NCI-H1417 (cell line): ENCODE measurements at places on chromosomes 1 and 21.
A peak's percentile ranks its signal among the peaks of the same experiment; 100 is the strongest.

- no peak for DNase-seq
These were observed 50.6 kb downstream of the TNFRSF8 start for GRCh38 chr1:12113433-12114339.

DNA sequence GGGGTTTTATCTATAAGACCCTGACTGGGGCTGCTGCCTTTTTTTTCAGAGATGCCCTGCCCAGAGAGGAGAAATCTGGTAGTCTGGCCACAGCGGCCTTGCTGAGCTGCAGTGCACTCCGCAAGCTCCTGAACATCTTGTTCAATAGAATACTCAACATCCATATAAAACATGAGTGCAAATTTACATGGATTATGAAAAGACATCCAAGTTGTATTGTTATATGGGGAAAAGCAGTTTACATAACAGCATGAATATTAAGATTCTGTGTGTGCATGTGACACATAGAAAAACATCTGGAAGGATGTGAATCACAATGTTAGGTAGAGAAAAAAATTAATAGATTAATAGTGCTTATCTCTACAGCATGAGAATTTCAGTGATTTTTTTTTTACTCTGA is 16.4 kb downstream of the COG2 start:
- no peak for DNase-seq

GRCh38 chr1:226821719-226822085 is 48.7 kb upstream of the PSEN2 start:
- no peak for DNase-seq

DNA sequence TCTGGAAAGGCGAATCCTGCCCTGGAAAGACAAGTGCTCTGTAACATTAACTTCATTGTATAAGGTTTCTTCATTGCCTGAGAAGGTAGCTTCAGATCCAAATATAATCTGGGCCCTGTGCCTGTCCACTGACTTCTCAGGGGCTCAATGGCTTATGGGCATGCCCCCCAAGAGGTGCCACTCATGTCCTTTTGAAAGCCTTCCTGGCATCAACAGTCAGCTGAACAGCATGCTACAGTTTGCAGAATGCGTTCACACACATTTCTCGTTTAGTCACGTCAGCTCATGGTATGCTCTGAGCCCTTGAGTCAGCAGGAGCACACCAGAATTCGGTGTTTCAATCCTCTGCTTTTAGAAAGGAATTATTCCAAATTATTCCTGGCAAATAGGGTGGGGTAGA is 23.8 kb downstream of the TMCC2 start:
- no peak for DNase-seq

- DNase-seq = peak; percentile 78
These were observed 2.2 kb upstream of the ZBTB7B start for GRCh38 chr1:155000411-155000725.

GRCh38 chr1:73813716-73814115 is 384.3 kb downstream of the LRRIQ3 start:
- peak; percentile 48 for DNase-seq

GRCh38 chr1:110190282-110190929 is 19.7 kb upstream of the KCNC4 start:
- DNase-seq = peak; percentile 66

- DNase-seq = peak; percentile 9
These were observed 2.6 kb upstream of the TNFRSF9 start for GRCh38 chr1:7943251-7943650.

DNA sequence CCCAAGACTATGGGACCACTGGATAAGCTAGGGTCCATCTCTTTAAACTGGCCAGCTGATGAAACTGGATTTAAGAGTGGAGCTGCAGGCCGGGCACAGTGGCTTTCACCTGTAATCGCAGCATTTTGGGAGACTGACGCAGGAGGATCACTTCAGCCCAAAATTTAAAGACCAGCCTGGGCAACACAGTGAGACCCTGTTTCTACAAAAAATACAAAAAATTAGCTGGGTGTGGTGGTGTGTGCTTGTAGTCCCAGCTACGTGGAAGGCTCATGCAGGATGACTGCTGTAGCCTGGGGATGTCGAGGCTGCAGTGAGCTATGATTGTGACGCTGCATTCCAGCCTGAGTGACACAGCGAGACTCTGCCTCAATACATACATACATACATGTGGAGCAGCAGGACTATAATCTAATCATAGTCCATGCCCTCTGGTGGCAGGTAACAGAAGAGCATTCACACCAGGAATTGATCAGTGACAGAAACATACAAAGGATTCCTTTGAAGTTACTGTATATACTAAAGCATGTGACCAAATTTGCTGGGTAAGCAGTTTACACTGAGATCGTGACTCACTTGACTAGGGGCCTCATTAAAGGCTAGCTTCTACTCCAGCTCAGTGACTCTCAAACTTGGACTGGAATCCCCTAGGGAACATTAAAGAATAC is 101.5 kb upstream of the SLFNL1 start:
- peak; percentile 17 for DNase-seq

- no peak for DNase-seq
These were observed 13.5 kb upstream of the BCL10 start for GRCh38 chr1:85289848-85290335.

DNA sequence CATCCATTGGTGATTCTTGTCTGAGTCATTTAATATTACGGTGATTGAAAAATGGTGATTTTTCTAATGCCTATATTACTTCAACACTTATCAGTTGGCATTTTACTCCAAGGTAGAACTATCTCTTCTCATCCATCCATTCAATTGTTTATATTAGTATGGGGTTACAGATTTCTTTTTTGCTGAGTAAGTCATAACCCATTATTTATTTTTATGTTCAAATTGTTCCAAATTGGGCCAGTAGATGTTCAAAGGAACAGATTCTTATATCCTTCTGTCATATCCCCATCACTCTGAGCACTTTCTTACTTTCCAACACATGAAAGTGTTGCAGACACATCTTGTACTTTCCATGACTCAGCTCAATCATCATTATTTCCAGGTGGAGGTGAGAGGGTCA is 466.8 kb upstream of the CAMK1G start:
- DNase-seq = no peak
